ENCODE measurements at places on chromosomes 16 and 17. TPM values are rescaled to one million over a fixed set of nuclear protein-coding genes. Genes with fewer than 3 reads are reported as not detected.

AANAT gene
- 0.13 TPM for polyA plus RNA-seq

ZSWIM7 gene
- polyA plus RNA-seq: 31.6 TPM

BMERB1 gene
- polyA plus RNA-seq: 11.1 TPM

PRSS8 gene
- polyA plus RNA-seq: 252 TPM

All from large intestine (tissue), 12 donors.